ENCODE measurements at places on chromosomes 3 and 15.

DNA sequence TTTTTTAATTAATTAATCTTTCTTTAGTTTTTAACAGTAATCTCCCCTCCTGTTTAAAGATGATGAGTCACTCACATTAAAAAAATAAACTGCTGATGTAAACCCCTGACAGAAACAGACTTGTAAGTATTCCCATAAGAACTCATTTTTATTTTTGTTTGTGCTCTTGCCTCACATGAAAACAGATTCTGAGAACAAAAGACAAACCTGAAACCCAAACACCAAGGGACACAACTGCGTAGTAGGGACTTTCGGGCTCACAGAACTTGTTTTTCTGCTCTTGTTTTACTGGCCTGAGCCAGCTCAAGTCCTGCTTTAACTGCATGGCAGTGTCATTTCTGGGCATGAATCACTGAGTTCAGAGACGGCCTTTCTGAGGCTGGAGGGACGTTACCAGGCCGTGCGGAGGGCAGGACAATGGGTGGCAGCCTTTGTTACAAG lies 600.8 kb downstream of the FOXP1 start:
- DNase-seq: no peak

DNA sequence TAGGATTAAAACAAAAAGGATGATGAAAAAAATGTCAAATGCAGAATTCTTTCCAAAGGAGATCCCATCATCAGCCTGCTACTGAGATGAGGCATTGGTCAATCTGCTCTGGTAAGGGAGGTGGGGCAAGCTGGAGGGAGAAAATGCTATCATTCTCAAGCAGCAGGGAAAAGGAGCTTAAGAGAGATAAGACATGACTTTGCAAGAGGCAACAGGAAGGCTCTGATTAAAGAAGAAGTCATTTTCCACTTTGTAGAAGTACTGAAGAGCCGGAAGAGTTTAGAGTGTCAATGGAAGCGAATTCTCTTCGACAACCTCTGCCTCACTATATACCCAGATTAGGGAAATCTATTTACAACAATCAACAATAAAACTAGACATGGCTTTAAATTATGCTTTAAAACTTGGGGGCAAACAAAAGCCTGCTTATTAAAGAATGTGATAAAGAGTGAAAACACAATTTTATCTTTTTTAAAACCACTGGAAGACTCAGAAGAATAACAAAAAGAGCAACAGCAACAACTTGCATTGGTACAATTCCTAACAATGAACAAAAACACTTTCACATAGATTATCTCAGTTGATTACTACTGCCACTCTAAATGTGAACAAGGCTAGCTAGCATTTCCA lies 81.8 kb upstream of the NANOGP8 start:
- no peak for DNase-seq

GRCh38 chr3:194865061-194865460 lies 179.4 kb downstream of the FAM43A start:
- DNase-seq: no peak

DNA sequence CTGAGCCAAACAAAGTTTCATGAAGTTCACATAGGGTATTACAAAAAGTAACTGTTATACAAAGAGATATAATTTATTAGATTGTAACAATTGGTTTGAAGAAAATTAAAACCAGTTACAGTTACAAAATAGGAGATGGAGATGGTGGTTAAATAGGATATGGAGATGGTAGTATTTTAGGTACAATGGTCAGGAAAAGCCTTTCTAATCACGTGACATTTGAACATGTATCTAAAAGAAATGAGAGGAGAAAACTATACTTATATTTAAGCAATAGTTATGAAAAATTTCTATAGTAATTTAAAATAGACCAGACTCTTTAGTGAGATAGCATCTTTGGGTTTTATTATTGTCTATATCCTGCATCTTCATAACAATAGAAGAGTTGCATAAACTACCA lies 312.9 kb downstream of the RBMS3 start:
- DNase-seq: no peak

- DNase-seq: no peak
Measured at GRCh38 chr3:53009826-53010539, 35.9 kb downstream of the SFMBT1 start.

- no peak for DNase-seq
Measured at GRCh38 chr3:190617185-190617584, 103.3 kb downstream of the IL1RAP start.

DNA sequence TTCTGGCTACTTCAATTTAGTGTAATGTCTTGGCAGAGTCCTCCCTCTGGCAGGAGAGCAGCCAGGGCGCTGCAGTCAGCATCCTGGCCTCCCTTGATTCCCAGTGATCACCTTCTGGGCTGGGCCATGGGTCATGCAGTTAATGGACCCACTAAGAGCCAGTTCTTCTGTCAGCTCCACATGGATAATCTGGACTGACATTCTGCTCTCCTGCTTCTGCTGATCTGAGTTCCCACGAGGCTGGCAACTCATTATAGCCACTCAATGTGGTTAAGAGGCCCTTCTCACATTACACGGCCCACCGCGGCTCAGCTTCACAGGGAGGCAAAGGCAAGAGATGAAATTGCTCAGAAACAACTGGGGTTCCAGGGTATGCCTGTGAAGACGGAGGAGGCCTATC lies 94.0 kb downstream of the WDR76 start:
- DNase-seq: no peak

- DNase-seq: no peak
Measured at GRCh38 chr3:114595522-114596028, 301.7 kb downstream of the TIGIT start.
